Retina (tissue), 1 donor: ENCODE measurements at places on chromosomes 3 and 15.

DNA sequence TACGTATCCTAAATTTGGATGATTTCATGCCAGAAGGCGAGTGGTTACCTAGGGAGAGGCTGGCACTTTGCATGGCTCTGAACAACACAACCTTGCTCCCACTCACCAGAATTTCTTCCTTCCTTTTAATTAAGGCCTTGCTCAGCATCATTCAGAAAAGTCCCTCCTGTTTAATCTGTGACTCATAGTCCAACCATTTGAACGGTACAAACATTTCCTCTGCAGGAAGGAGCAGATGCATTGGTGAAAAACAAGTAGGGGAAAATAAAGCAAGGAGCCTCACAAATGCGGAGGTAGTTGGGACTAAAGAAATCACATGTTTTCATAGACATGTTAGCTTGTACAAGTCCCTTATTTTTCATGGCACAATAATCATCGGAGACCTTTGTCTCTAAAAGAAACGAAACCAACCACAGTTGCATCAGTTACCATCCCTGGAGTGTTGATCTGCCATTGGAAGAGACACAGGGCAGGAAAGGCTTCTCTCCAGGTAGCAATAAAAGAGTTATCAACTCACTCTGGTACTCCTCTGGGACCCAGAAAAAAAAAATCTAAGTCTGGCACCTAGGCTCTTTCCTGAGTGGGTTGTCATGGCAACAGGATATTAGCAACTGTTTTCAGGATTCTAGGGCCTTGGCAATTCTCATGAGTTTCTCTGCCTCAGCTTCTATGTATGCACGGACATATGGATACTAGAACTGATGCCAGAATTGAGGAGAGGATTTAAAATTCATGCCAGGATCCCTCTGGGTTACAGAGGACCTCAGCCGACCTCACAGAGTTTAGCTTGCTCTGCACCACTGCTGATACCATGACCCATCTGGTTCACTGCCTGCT, 255.4 kb upstream of the ARPP21 start:
- no peak for DNase-seq

DNA sequence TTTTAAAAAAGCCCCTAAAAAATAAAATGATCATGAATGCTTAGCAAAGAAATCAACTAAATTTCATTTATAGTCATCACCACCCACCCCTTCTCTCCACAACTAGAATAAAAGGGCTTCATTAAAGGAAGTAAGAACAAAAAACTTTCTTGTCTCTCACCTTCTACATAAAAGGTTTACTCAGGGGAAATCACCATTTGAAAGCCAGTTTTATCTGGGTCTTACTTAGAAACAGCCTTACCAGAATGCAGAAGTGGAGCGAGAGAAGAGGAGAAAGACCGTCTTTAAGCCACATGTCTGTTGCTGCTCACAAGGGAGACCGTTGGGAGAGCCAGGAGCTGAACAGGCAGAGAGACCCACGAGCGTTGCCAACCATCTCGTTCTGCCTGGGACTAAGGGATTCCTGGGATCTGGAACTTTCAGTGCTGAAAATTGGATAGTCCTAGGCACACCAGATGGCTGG, 350.1 kb upstream of the PROK2 start:
- DNase-seq = no peak

- DNase-seq = no peak
These were observed 274.7 kb upstream of the UBE2E2 start for GRCh38 chr3:22928216-22929110.

DNA sequence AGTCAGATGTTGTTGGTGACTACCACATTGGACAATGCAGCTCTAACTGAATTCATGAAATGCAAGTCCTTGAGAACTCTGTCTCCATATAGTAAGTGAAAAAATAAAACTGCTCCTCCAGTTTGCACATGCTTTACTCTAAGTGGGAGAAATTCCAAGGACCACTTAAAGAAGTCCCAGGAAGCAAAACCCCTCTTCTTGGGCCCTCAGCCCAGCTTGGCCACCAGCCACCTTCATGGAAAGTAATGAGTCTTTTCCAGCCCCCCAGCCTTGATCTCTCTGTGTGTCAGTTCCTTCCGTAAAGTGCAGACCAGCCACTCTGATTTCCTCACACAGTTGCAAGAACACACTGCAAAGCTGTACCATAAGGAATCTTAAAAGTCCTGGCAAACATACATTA, 34.5 kb downstream of the DAPK2 start:
- DNase-seq = no peak

GRCh38 chr3:40307176-40307575, 2.3 kb upstream of the EIF1B start:
- no peak for DNase-seq

GRCh38 chr3:168889666-168890065, 773.8 kb downstream of the MECOM start:
- no peak for DNase-seq

DNA sequence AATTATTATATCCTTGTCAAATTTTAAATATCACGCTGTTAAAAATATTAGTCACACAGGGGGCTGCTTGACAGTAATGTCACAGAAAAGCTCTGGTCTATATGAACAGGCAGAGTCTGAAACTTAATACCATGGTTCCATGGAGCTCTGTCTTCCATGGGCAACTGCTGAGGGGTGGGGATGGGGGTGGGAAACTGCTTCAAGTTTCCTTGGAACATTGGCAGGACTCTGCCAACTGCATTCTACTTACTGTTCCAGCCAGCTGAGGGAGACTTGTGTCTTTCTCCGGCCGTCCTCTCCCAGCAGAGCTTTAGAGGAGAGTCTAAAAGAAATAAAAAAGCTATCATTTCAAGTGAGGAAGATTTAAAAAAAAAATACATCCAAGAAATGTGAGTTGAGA, 348.7 kb downstream of the ZIC1 start:
- no peak for DNase-seq

GRCh38 chr15:59993041-59993750, 10.9 kb upstream of the FOXB1 start:
- peak; percentile 41 for DNase-seq

DNA sequence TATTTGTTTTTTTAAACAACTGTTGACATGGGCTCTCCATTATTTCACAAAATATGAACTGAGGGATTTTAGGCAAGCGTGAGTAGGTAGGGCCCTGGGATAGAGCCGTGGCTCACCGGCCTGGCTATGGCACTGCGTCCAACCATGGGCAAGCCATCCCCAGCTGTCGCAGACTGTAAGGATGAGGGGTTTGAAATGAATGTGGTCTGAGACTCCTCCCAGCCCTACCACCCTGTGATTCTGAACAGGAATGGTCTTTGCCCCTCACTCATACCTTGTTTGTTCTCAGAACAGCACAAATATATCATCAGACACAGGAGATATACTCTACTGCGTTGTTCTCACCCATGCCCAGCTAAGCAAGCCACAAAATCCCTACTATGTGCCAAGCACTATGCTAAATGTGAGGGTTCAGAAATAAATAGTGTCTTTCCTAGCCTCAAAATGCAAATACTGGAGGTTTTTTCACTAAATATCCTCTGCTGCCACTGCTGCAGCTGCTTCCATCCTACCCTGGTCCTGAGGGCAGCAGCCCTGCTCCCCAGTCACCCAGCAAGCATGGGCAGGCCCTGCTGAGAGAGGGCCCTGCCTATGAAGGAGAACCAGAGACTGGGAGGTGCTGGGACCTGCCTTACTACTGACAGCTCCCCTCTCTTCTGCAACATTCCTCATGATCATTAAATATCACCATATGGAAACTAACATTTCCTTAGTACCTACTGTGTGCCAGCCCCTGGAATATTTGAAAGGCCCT, 102.8 kb downstream of the XXYLT1 start:
- DNase-seq = no peak

DNA sequence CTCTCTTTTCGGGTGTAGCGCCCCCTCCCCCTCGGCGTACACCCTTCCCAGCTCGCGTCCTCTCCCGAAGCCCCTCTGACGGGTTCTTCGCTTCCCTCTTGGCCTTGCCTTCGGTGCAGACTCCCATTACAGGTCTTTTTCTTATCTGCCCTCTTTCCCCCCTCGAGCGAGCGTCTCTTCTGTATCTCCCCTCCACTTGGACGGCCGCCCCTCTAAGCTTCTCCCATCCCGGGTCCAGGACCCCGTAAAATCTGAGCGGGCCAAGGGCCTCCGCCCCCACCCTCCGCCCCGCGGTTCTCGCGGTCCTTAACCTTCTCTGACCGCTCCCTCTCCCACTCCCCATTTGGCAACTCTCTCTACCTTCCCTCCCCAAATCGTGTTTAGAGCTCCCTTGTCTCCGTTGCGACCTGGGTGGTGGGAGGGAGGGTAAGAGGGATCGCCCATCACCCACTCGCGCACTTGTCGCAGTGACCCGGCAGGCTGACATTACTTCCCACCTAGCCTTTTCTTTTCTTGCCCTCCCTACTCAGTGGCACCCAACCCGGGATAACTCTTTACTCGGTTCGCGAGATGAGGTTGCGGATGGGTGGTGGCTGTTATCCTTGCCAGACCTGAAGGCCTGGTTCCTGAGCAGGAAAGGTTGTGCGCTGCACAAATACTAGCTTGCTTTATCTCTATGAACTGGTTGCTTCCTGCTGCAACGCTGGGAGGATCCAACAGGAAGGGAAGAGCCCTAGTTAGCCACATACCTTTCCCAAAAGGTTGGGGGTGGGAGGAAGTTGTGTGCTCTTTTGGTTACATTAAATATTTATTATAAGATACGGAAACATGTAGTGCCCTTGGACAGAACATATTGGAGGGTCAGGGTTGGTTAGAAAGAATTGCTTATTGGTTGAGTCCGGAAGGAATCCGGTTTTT, 922 bp downstream of the RAB11A start:
- no peak for DNase-seq

DNA sequence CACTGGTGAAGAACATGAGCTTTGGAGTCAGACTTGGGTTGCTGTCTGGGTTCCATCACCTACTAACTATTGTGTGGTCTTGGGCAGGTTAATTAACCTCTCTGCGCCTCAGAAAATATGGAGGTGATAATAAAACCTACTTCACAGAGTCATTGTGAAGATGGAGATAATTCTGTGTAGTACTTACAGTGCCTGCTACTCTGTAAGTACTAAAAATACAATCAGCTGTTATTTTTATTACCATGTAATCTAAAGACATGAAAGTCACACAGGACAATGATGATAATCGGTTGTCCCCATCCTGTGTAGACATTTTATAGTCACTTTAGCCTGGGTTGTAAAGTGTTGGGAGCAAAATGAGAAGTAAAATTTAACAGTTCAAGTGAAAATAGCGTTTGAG, 334.1 kb downstream of the THSD4 start:
- DNase-seq = no peak

- DNase-seq = no peak
These were observed 7.4 kb downstream of the PLXND1 start for GRCh38 chr3:129599073-129599472.

DNA sequence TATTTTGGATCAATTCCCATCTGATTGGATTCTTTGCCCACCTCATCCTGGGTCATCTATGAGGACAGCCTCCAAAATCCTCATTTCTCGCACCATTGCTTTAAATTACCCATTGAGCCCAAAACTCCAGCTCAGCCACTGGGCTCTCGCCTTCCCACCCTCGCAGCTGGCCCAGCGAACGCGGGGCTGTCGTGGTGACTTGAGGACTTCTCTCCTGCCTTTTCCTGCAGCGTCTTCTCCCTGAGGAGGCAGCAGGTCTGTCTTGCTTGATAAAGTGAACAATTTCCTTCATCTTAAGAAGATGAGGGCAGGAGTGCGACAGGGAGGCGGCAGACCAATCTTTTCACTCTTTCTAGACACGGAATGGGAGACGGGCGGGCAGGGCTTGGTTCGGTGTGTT, 33.0 kb upstream of the SNRPA1 start:
- DNase-seq = no peak

GRCh38 chr15:96158938-96159337, 171.6 kb upstream of the NR2F2 start:
- no peak for DNase-seq

DNA sequence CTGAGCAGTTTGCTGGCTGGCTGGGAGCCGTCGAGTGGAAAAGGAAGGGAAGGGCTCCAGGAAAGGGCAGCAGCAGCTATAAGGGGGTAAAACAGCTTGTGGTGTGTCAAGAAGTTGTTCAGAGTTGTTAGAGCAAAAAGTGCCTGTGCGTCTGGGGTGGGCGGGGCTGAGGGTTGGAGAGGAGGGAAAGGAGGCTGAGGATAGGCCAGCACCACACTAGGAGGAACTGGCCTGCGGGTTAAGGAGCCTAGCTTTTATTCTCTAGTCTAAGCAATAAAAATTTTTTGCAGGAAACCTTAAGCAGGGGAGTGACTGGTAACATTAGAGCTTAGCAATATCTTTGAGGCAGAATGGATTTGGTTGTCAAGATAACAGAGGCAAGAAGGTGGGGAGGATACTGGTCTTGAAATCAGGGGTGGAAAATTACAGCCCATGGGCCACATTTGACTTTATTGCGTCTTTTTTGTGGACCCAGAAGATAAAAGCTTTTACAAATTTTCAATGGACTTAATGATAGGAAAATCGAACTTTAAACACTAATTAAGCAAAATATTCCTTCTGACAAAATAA, 134.5 kb upstream of the AADACL2 start:
- DNase-seq = no peak

GRCh38 chr15:93515256-93516051, 426.4 kb upstream of the RGMA start:
- DNase-seq = no peak

DNA sequence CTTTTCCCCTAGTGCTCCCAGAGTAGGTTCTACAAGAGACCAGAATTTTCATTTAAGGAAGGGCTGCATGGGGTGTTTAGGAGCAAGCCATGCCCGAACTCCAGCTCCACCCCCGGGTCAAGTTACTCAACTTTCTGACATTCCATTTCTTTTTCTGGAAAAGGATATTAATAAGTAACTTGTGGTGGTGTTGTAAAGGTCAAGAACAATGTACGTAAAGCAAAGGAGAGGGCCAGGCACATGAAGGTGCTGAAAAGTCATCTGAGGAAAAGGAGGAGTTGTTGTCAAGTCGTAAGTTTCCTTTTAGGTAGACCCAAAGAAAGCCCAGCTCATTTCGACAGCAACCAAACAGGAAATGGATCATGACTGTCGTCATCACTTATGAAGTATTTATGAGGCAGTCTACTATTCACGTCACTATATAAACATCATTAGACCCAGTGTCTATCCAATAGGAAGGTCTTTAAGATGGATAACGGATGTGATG, 319.6 kb upstream of the IL12A start:
- no peak for DNase-seq

GRCh38 chr15:25784876-25785640, 78.1 kb downstream of the ATP10A start:
- DNase-seq = no peak

DNA sequence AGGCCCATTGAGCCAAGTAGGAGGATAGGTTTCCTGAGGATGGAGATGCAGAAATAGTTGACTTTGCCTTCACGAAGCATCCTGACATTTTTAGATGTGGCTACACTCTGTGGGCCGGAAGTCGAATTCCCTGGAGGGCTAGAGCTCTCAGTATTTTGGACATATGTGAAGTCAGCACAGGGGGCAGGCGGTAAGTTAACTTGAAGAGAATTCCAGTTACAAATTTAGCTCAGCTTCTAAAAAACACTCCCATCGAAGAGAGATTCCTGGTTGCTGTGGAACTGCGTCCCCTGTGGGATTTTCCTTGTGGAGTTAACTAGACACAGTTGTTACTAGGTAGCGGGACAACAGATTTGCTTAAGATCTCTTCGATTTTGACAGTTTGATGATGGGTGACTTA, 161.9 kb upstream of the RGMA start:
- no peak for DNase-seq
